Lung (tissue), 17 donors: ENCODE measurements at places on chromosomes 4 and X. TPM values are rescaled to one million over a fixed set of nuclear protein-coding genes. Genes with fewer than 3 reads are reported as not detected.
A peak's percentile ranks its signal among the peaks of the same experiment; 100 is the strongest.

TNMD gene
- not detected for total RNA-seq

ADGRG2 gene
- 10.5 TPM for total RNA-seq

ATOH1 gene
- not detected for total RNA-seq

BMX gene
- total RNA-seq: 4.0 TPM

DMRTC1B gene
- 0.43 TPM for total RNA-seq

HTR2C gene
- 0.23 TPM for total RNA-seq

GRCh38 chr4:165106518-165106917 is 6.1 kb downstream of the TMEM192 start:
- no peak for DNase-seq

DNA sequence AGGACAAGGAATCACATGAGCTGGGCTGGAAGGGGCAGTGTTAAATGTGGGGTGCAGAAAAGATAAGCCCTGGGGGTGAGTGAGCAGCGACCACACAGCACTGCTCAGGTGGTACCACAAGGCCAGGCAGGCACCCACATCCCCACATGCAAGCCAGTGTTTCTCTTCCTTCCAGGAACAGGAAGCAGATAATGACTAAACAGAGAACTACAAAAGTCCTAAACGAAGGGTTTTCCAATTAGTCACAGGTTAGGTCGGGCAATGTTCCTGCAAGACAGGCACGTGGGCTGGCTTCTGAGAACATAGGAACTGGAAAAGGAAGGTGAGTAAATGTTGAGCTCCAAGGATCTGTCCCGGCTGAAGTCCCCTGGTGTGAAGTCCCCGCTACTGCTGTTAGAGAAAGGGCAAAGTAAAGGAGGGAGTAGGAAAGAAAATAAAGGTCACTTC is 19.5 kb downstream of the RELL1 start:
- no peak for DNase-seq

GRCh38 chrX:126900937-126901336 is 81.4 kb downstream of the PRR32 start:
- no peak for DNase-seq

DNA sequence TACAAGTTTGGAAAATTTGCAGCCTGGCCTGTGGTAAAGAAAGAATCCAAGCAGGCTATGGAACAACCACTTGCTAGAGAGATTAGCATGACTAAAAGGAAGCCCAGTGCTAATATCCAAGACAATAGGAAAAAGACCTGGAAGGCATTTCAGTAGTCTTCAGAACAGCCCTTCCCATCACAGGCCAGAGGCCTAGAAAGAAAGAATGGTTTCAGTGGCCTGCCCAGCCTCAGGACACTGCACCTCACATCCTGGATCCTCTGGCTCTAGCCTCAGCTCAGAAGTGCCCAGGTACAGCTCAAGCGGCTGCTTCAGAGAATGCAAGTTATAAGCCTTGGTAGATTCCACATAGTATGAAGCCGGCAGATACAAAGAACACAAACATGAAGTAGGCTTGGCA is 449.8 kb upstream of the AR start:
- DNase-seq: no peak

DNA sequence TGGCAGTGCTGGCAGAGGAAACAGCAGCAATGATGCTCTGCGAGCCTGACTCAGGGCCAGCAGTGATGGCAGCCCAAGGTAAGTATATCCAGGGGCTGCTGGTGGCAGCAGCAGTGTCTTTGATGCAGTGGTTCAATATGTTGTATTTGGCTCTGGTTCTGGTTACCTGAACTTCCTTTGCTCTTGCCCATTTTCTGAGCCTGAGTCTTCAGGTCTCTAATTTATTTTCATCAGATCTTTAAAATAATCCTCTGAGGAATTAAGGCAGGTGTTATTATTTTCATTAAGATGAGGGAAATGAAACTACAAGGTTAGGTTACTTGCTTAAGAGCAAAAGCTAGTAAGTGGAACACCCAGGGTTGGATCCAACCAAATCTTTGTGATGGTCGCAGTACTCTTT is 102.8 kb upstream of the BMP2K start:
- no peak for DNase-seq

- DNase-seq: peak; percentile 4
Measured at GRCh38 chrX:7926501-7926900, 712 bp downstream of the PNPLA4 start.
